ENCODE measurements at places on chromosomes 6 and 20. TPM values are rescaled to one million over a fixed set of nuclear protein-coding genes. Genes with fewer than 3 reads are reported as not detected.

HLA-G gene
- total RNA-seq: not detected

NEDD9 gene
- total RNA-seq: 0.66 TPM

PSORS1C1 gene
- total RNA-seq: 0.29 TPM

SLC13A3 gene
- total RNA-seq: 6.0 TPM

TRIM39 gene
- total RNA-seq: 12.7 TPM

KIAA1755 gene
- 4.1 TPM for total RNA-seq

TRIM15 gene
- not detected for total RNA-seq

POLR3F gene
- 11.5 TPM for total RNA-seq
